ENCODE measurements at places on chromosomes 11 and 22.

DNA sequence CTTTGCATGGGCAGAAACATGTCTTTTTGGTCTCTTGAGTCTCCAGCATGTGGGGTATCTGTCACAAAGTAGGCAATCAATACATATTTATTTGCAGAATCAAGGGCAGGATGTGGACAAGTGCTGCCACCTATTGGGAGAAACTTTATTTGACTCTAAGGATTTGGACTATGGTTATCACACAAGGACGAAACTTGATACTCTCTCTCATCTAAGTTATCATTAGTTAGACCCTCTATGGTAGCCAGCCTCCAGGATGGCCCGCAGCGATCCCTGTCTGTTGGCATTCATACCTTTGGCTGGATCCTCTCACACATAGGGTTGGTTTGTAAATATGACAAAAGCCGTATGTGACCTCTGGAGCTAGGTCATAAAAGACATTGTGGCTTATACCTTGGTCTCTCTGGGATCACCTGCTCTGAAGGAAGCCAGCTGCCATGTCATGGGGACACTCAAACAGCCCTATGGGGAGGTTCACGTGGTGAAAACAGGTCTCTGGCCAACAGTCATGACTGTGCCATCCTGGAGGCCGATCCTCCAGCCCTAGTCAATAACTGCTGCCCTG lies 1.1 kb upstream of the FBXO7 start:
- DNase-seq = peak; percentile 1

DNA sequence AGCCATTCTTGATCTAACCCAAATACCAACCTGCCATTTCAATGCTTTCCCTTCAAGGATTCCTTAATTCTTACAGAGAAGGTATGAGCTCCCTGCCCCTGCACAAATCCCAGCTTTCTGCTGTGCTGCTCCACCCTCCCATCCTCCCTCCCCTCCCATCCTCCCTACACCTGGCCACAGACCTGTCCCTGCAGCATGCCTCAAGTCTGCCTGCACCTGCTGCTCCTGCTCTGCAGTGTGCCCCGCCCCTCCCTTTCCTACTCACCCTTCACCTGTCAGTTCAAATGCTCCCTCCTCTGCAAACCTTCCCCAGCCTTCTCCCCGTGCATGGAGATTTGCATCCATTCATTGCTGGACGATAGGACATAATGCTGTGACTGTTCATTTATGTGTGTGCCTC lies 139.9 kb upstream of the NARS2 start:
- no peak for DNase-seq

DNA sequence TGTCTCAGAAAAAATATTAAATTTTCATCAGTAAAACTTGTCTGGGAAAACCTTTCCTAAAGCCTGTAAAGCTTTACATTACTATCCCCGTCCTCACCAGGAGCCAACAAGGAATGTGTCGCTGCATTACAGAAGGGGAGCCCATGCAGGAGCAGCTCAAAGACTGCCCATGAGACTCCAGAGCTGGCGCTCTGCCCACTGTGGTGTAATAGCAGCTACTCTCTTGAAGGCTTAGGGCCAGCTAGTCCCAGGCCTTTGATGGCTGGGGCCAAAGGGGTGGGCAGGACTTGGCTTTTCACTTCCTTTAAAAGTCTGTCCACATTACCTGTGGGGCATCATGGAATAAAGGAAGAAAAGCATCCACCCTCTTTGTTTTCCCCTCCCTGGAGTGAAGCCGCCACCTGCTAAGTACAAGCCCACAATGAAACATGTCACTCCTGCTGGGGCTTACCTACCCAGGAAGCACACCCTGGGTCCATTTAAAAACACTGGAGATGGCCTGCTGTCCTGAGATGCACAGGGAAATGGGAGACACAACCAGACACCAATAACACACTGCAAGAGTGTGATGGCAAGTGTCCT lies 150.7 kb downstream of the ADAMTS15 start:
- no peak for DNase-seq

- no peak for DNase-seq
These were observed 40.5 kb downstream of the LRRC32 start for GRCh38 chr11:76629853-76630599.

DNA sequence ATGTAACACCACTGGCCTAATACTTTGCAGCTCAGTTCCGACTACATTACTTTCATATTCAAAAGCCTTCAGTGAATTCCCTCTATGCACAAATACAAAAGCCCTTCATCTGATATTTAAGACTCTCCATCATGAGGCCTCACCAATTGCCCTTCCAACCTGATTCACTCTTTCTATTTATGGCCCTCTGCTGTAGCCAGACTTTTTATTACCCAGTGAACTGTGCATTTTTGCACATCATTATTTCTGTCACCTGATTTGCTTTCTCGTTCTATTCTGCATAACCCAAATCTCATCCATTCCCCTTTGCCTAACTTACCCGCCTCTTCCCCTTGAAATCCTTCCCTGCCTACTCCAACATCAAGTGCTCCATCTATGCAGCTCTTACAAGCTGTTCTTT lies 78.3 kb downstream of the BBOX1 start:
- DNase-seq = no peak

DNA sequence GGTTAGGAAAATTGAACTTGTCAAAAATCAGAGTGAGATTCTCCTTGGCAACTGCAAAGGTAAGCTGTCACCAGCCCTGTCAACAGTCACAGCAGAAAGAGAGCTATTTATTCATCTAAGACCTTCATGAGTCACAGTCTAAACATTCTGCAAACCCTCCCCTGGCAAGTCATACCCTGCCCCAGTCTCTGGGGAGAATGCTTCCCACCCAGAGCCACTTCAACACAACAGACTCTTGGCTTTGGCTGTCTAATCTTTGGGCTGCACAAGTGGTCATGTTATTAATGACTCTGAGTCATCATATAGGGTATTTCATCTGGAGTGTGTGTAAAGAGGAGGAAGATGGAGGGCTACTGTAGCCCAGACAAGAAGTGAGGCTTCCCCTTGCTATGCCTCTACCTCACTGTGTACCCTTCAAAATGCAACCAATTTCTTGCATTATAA lies 153.4 kb downstream of the CCDC34 start:
- DNase-seq = no peak

DNA sequence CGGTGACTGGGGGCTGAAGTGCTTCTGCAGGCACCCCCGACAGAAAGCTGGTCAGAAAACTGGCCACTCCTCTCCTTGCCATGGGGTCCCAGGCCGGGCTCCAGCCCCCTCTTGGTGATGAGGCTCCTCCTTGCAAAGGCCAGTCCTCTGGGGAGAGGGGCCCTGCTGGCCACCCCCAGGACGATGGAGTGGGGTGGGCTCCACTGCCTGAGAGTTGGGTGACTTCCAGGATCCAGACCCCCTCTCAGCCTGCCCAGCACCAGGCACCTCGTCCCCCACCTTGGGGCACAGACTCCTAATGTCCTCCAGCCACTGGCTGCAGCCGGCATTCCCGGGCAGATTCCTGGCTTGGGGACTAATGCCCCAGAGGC lies 441 bp upstream of the RPS6KA4 start:
- no peak for DNase-seq

GRCh38 chr11:103681855-103682254 lies 354.6 kb upstream of the DDI1 start:
- no peak for DNase-seq

DNA sequence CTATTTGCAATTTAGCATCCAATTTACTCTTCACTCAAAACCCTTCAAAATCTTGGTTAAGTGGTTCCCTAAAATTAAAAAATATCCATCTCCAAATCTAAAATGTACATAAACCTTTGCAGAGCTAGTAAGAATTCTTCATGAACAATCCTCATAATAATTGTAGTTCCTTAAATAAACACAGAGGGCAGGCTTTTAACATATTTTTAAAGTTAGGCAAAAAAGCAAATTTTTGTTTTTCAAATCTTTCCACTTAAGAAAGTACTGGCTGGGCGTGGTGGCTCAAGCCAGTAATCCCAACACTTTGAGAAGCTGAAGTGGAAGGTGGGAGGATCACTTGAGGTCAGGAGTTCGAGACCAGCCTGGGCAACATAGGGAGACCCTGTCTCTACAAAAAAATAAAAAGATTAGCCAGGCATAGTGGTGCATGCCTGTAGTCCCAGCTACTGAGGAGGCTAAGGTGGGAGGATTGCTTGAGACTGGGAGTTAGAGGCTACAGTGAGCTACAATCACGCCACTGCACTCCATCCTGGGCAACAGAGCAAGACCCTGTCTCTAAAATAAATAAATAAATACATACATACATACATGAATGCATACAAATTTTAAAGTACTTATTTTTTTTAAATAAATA lies 25.1 kb upstream of the PLAAT3 start:
- DNase-seq = no peak

DNA sequence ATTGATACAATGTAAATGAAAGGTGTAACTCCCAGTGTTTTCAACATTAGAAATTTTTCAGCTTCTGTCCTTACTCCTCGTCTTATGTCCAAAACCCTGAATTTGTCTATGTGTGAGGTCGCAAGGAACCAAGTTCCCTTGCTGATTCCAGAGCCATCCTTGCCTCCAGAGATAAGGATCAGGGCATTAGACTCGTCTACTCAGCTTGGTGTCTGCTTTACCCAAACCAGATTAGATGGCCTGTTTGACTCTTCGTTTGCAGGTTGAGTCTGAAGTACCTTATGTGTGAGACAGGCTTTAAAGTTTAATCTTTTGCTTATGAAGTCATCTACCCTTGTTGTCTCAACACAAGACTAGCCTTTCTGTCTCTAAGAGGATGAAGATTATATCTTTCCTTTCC lies 55.6 kb downstream of the SPECC1L start:
- no peak for DNase-seq

DNA sequence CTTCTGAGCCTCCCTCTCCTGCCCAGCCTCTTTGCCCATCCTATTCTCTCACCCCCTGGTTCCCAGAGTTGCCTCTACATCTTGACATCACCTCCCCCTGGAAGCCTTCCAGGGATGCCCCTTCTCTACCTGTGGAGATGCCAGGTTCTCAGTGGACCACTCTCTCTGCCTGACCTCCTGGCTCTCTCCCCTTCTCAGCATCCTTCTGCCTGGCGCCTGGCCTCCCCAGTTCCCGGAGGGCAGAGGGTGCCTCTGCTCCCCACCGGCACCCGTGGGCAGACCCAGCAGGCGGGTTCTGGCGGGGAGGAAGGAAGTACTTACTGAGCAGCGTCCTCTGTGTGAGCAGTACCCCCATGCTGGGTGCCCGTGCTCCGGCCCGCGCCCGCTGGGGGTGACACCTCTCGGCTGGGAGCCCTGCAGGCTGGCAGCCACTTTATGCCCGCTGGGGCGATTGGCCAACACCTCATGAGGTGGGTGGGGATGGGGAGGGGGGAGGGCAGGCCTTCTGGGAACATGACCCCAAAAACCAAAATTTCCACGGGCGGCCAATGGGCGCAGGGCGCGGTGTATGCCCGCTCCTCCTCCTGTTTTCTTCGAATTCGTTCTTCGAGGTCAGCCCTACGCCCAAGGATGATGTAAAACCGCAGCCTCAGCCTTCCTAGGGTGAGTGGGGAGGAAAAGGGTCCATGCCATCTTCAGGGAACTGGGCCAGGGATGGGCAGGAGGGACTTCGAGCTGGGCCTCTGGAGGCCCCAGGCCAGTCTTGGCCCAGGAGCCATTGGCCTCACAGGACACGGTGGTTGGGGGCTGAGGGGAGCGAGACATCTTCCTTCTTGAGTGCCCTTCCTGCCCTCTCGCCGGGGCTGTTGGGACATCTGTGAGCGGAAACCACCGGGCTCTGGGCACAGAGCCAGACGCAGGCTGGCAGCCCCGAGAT lies at the start of gene OSM:
Gene OSM, minus strand, starts transcription at position 407 of the 937 bp plus-strand sequence. Its CDS starts 52 bp downstream, at position 355.
- DNase-seq = peak; percentile 75

All from T-cell (primary cell).